Ovary (tissue), 10 donors: ENCODE measurements at places on chromosomes 1 and 21. TPM values are rescaled to one million over a fixed set of nuclear protein-coding genes. Genes with fewer than 3 reads are reported as not detected.

GRCh38 chr1:94280541-94280940 lies 43.2 kb upstream of the ARHGAP29 start:
- DNase-seq, result no peak

DNA sequence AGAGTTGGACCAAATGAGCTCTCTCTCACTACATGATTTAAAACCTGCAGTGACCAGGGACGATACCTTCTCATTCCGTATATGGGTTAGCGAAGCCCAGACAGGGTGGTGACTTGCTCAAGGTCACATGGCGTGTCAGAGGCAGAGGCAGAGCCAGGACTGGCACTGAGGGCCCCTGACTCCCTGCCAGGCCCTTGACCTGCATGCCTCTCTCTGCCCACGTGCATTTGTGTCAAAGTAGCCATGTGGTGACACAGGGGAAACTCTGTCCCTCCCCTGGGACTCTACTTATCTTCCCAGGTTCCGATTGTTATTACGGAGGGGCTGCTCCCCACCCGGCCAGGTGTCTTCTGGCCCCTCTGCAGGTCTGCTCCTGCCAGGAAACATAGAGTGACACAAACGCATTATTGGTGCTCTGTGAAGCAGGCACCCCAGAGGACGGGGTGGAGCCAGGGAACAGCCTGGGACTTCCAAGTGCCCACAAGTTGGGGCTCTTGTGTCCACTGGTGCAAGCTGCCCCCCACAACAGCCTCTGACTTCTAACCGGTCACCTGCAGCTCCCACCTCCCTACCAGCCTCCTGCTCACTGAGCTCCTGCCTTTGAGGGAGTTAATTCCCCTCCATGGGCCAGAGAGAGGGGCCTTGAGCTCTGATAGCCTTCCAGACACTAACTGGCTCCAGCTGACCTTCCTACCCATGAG lies 7.3 kb upstream of the TINAGL1 start:
- DNase-seq, result no peak

DNA sequence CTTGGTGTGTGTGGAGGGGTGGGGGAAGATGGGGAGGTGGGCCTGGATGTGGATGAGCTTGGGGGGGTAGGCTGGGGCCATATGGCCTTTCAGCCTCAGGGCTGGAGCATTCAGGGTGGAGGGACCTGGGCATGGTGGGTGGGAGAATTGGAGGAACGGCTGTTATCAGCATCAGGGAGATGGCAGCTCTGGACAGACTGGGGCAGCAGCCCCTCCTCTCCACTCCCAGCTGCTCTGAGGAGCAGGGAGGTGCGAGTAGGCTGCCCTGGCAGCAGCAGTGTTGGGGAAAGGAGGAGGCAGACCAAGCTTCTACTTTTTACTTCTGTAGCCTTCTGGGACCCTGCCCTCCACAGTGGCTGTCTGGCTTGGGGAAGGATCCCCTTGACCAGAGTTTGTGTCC lies 10.2 kb downstream of the PPFIA4 start:
- DNase-seq, result no peak

- no peak for DNase-seq
Observed at GRCh38 chr1:215005656-215006345, 76.7 kb upstream of the KCNK2 start.

DNA sequence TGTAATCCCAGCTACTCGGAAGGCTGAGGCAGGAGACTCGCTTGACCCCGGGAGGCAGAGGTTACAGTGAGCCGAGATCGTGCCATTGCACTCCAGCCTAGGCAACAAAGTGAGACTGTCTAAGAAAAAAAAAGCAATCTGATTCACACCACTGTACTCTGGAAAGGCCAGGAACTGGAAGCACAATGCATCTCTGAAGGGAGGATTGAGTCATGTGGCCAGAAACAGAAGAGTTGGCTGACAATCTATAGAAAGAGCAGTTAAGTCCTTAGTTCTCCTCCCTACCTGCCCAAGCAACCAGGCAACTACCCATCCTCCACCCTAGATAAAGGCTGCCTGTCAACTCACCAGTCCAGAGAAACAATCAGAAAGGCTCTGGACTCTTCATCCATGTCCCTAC lies 45.9 kb downstream of the PIK3R3 start:
- DNase-seq, result no peak

DNA sequence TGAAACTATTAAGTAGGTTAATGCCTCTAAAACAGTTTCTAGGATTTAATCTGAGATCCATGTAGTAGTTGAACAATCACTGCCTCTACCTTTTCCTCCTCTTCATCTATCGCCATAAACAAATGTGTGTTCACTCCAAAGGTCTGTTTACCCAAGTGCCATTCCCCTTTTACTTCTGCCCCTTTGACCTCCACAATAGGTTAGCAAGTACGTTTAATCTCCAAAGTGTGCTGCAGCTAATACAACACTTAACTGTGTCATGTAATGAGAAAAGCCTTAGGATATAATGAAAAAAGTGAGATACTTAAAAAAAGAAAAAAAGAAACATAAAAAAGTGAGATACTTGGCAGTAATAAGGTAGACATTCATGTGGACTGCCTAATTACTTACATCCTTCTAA lies 28.2 kb downstream of the GPBP1L1 start:
- no peak for DNase-seq

MIS18A gene
- total RNA-seq, result 9.8 TPM

DNA sequence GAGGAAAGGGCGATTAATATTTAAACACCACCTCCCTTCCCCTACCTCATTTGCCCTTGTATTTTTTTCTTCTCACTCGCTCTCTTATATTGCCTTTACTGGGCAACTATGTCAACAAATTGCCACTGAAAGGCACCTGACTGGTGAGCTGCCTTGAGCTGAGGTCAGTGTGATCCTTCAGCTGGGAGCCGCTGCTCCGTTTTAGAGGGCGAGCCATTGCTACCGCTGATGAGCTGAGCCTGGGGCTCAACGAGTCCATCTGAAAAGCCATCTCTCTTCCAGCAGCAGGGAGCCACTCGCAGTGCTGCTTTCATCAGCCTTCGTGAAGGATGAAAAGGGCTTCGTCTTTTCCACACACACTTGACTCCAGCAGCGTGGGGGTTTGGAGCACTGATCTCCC lies 108.0 kb upstream of the KIF26B start:
- DNase-seq, result no peak

GRCh38 chr1:32337855-32338636 lies 2.0 kb upstream of the MARCKSL1 start:
- peak; percentile 12 for DNase-seq

SMAP2 gene
- 14.3 TPM for total RNA-seq

GPBP1L1 gene
- total RNA-seq, result 89.5 TPM

DNA sequence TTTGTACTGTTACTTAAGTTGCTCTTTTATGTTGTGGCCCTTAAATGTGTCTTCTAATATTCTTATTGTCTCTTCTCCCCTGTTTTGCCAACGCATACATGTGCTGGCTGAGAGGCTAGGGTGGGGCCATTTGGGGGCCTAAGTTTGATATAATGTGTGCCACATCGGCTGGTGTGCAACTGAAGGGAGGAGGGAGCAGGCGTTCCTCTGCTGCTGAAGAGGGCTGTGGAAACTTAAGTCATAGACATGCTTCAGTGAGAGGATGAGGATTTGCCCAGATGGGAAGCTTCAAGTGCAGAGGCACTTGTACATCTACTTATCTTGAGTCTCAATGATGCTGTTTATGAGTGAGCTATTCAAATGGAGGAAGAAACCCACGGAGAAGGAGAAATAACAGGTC lies 630.6 kb downstream of the LMO4 start:
- DNase-seq, result no peak

DNA sequence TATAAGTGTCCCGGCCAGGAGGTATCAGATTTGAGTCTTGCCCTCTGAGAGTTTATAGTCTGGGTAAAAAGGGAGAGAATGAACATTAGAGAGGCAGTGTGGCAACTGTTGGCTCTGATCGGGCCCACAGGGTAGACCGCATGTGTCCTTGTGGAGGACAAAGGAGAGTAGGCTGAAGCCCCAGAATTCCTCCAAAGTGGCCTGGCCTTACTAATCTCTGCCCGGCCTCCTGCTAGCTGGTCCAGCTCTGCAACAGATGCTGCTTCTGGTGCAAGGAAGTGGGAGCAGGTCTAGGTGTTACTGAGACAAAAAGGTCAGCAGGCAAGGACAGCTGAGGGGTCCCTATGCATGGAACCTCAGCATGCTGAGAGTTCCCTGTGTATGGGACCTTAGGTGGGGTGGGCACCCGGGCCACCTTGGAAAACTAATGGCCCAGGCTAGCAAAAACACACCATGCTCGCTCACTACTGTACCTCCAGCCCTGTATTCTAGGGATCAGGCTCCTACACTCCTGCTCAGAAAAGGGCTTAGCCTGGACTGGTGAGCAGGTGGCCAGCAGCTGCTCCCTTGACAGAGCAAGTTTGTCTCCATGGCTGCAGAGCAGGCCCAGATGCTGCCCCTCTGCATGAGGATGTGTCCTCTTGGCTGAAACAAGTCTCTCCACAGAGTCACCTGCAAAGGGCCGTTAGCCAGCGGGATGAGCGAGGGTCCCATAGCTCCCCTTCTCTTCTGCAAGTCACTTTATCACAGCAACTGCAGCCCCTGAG lies 30.3 kb upstream of the RGS16 start:
- DNase-seq, result no peak

- DNase-seq, result no peak
Observed at GRCh38 chr1:116836099-116836498, 73.6 kb upstream of the PTGFRN start.

- no peak for DNase-seq
Observed at GRCh38 chr1:33810571-33810970, 53.3 kb upstream of the HMGB4 start.

DNA sequence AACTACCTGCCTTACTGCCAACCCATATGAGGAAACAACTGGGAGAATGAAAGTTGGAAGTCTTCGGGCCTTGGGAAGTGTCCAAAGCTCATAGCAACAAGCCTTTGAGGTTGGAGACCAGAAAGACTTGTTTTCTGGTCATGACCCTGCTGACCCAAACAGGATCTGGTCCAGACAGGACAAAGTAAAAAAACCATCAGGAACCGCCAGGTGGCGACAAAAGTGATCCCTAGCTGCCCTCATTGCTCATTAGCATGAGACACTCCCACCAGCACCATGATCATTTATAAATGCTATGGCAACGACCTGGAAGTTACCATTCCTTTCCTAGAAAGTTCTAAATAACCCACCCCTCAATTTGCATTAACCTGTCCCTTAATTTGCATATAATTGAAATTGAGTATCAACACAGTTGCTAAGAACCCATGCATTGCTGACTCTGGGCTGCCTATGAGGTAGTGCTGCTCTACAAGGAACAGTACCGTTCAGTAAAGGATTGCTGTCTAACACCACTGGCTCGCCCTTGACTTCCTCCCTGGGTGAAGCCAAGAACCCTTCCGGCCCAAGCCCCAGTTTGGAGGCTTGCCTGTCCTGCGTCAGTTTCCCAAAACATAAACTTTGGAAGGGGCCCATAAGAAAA lies 89.0 kb downstream of the URB2 start:
- DNase-seq, result no peak

DNA sequence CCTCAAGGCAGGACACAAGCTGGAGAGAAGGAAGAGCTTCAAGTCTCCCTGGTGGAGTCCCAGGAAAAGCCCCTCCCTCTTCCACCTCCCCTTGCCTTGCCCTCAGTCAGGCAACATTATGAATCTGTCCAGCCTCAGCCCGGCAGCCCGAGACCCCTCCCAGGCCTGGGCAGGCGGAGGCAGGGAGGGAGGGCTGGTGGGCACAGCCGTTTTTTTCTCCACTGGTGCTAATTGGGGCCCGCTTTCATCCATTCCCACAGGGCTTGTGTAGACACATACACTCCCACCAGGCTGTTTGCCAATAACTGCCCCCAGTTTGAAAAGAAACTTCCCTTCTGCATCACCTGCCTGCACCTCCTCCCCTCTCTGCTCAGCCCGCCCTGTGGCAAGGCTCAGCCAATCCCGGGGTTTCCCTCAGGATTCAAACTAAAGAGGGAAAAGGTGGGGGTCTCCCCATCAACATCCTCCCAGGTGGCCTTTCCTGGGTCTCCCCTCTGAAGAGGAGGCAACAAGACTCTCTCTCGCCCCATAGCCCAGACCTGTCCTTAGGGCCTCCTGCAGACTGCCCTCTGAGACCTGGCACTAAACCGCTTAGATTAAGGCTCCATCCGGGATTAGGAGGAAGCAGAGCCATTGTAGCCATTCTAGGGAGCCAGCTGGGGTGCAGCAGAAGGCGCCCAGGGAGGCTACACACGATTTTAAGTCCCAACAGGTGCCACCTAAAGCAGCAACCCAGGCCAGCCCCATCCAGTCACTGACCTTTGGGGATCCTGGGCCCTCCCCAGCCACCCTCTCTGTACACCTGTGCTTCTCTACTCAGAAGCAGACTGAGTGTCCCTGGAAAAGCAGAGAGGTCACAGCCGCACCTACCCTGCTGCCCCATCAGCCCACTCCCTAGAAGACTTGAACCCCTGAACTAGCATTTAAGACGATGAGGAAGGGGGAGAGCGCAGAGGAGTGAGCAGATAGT lies 3.5 kb downstream of the IGSF9 start:
- no peak for DNase-seq

SLC9C2 gene
- 0.36 TPM for total RNA-seq
